ENCODE measurements at places on chromosomes 11 and 22.

DNA sequence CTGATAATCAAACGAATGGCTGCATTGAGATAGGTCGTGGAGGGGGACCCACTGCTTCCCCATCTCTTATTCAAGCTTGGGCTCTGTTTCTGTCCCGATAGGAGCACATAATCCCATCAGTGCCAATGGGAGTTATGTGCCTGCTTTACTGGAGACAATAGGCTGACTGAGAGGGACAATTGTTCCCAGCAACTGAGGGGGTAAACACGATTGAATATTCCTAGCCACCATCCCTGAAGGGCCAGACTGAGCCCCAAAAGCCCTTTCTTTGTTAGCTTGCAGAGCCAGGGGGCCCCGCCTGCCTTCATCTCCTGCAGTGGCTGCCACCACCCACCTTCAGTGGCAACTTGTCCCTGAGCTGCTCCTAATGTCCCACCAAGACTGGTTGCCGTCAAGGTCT is 172.8 kb upstream of the NAV2 start:
- DNase-seq, result no peak

DNA sequence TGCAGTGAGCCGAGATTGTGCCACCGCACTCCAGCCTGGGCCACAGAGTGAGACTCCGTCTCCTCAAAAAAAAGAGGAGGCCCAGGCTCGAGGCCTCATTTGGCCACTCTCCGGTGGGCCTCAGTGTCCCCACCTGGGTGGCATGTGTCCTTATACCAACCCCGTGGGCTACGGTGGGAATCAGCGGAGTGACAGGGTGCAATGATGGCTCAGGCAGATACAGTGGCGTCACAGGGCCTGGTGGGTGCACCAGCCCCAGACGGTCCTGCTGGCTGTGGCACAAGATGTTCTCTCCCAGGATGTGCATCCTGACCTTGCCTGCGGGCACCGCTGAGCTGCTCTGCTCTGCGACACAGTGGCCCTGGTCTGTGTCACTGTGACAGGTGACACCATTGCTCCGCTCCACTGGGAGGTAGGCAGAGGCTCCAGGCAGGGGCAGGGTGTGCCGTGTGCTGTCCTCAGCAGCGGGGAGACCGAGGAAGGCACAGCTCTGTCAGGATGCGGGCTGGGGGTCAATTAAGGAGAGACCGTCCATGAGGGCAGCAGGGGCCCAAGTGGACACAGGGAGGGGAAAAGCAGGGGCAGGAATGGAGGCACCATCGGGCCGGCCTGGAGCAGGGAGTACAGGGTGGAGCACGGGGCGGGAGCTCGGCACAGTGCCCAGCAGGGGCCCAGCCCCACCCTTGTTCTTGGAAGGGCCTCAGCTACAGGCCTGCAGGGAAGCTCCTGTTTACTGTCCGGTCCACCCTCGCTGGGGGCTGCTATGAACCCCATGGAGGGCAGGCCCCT is 21.7 kb upstream of the TH start:
- no peak for DNase-seq

DNA sequence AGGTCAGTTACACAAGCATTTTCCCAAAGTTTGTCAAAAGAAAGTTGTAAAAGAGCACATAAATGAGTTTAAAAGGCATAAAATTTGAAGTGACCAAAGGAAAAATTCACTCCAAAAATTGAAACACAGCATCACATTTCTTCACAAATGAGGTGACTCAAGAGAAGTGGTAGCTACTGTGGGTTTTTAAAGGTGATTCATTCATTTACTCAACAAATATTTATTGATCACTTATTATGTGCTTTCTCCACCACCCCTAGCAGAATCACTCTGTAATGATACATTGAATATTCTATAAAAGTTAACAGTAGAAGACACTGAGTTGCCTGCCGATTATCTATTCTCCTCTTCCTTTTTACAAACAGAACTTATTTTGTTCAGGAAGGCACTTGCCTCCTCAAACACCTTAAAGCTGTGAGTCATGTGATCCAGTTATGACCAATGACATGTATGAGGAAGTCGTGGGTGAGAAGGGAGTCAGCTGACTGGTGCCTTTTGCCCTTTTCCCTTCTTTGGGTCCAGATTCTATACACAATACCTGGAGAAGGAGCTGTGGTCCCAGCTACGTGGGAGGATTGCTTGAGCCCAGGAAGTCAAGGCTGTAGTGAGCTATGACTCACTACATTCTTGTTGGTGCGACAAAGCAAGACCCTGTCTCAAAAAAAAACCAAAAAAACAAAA is 67.7 kb upstream of the CLNS1A start:
- no peak for DNase-seq

DNA sequence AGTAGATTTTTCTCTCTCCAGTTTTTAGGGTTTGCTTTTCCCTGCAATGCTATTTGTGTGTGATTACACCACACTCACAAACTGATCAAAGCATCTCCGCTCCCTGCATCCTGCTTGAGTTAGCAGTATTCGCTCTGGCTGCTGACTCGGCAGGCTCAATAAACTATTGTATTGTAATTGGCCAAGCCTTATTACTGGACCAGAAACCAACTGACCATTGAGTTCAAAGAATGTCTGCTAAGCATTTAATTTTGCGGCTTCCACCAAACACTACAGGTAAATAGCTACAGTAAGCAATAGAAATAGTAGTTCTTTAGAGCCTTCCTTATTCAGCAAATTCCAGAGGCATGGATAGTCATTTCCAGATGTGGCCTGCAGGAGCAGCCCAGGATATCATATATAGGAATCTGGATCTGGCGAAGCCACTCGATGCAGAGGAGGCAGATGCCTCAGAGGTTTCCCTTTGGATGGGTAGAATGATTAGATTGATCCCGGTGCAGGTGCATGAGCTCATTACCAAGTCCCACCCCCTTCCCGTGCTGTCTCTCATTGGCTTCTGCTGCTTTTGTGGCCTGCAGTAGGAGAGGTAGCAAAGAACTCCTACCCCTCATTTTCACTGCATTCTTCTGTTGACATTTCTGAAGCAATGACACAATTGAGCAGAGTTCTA is 77.3 kb downstream of the COMMD9 start:
- no peak for DNase-seq

- DNase-seq, result no peak
These were observed 41.4 kb downstream of the MS4A2 start for GRCh38 chr11:60129853-60130252.

DNA sequence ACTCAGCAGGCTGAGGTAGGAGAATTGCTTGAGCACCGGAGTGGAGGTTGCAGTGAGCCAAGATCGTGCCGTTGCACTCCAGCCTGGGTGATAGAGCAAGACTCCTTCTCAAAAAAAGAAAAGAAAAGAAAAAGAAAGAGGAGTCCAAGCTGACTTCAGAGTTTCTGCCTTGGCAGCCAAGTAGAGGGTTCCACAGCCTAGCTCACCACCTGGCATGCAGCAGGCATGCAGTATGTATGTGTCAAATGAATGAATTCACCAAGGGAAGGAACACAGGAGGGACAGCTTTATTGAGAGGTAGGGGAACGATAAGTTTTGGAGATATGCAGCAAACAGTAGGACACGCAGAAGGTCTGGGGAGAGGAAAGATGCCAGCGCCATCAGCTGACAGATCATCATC is 230.4 kb downstream of the BUD13 start:
- no peak for DNase-seq

DNA sequence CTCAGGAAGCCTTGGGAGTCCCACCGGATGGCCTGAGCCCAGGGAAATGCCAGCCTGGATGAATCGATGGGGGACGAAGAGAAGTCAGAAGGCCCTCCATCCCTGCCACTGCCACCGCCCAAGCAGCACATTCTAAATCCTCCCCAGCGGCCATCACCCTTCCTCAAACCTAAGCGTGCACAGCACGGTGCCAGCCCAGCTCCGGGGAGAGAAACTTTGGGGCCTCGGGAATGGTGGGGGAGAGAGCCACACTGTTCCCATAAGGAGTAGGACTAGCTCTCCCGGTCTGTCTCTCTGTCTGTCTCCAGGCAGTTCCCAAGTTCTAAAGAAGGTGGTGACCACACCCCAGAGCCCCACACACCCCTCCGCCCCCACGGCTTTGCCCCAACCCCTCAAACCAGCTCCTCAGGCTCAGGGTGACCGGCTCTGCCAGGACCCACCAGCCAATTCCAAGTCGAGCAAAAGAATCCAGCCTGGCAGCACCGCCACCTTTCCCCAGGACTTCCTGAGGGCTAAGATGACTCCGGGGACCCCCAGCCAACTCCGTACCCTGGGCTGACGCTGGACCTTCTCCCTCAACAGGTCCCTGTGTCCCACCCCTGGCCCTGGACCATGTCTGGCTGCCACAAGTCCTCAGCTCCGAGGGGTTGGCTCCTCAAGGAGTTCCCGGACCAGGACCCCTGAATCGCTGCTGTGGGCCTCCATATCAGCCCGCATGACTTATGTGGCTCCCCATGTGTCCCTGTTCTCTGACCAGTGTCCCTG is 2.7 kb downstream of the AHNAK start:
- no peak for DNase-seq

DNA sequence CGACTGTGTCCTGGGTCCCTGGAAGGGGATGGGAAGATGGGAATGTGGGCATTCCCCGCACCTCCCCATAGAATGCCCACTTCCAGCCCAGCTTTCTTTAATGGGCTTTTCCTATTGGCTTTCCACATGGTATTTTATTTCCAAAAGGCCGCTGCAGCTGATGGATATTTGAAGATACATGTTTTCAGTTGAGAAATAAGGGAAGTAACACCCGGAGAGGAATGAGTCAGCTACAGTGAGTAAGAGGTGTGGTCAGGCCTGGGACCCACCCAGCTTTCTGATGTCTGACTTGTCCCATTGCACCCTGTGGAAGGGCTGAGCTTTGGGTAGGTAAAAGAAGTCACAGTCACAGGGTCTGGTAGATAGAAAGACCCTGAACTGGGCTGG is 476.9 kb downstream of the MIAT start:
- no peak for DNase-seq

DNA sequence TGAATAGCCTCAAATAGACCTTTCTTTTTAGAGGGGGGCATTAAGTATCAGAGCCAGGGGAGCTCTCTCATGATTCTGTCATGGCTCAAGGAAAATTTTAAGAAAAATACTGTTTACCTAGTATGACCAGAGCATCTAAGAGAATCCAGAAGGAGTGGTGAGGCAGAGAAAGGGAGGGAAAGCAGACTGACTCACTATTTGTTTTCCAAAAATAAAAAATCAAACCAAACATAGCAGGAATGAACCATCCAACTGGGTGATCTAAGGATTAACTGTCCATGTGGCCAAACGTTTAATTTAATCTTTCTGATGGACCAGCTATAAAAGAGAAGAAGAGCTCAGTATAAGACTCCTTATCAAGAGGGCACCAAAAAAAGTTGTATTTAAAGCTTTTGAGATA is 70.8 kb downstream of the GAB2 start:
- no peak for DNase-seq

- DNase-seq, result no peak
These were observed 27.9 kb downstream of the ARRB1 start for GRCh38 chr11:75323609-75324008.

DNA sequence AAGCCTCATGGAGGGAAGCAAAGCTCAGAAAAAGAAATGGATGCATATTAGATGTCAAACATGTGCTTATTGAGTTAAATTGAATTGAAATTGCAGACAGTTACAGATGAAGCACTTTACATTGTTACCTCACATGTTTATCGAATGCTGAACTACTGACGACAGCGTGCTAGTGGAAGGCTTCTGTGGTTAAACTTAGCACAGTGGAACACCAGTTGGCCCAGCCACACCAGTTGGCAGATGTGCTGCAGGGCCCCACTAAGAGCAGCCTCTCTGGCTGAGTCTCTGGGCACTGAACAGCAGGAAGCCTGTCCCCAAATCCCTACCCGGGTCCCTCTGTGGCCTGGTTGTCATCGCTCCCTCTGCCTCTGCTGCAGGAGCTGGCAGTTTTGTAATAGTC is 242.1 kb downstream of the NTM start:
- DNase-seq, result no peak

GRCh38 chr11:2533587-2534133 is 88.9 kb downstream of the KCNQ1 start:
- DNase-seq, result peak; percentile 42

DNA sequence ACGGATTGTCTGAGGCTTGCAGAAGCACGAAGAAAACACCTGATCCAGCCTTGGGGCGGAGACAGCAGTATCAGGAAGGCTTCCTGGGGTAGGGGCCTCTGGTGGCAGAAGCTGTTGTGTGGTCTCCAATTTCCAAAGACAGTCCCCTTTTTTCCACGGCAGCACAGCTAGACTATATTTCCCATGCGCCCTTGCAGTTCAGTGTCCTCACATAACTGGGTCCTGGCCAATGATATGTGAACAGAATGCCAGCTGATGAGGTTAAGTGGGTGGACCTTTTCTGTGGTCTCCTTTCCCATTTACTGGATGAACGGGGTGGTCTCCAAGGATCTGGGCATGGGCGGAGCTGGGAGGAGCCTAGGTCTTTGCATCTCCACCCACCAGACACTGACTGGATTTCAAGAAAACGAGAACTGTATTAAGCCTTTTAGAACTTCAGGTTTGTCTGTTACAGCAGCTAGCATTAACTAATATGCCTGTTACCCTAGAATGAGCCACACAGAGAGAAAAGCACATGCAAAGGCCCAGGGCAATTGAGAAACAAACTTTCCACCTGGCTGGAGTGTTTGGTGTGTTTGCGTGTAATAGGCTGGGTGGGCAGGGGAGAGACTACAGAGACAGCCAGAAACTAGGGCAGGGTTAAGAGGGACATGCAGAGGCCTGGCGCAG is 6.2 kb downstream of the GAL3ST1 start:
- no peak for DNase-seq

DNA sequence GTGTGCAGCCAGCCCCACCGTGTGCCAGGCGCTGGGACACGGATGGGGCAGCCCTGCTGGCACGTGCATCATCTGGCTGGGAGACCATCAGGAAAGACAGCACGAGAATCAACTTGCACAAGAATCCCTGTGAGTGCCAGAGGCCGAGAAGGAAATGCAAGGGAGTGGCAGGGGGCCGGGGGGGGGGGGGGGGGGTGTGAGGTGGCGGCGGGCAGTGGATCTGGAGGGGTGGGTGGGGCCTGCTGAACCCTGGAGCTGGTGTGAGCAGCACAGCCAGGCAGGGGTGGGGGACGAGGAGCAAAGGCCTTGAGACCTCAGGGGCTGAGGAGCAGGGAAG is 14.0 kb upstream of the FLRT1 start:
- no peak for DNase-seq

- no peak for DNase-seq
These were observed 173.3 kb downstream of the CADM1 start for GRCh38 chr11:115330684-115331482.

GRCh38 chr11:124068601-124069110 is 27.5 kb upstream of the OR10G7 start:
- DNase-seq, result no peak

Measured in naive thymus-derived CD8-positive, alpha-beta T cell (primary cell).